Osteocyte (in vitro differentiated cells): ENCODE measurements at places on chromosomes 12 and 14. TPM values are rescaled to one million over a fixed set of nuclear protein-coding genes. Genes with fewer than 3 reads are reported as not detected.

- H3K4me1 ChIP-seq = peaks cover 4% of the 10 kb centered on the region
- no peak overlapping the region for H3K4me3 ChIP-seq
- no peak for DNase-seq
- no peaks in the 10 kb centered on the region for H3K36me3 ChIP-seq
Observed at GRCh38 chr12:24551163-24551786, 397.6 kb downstream of the BCAT1 start.

DNA sequence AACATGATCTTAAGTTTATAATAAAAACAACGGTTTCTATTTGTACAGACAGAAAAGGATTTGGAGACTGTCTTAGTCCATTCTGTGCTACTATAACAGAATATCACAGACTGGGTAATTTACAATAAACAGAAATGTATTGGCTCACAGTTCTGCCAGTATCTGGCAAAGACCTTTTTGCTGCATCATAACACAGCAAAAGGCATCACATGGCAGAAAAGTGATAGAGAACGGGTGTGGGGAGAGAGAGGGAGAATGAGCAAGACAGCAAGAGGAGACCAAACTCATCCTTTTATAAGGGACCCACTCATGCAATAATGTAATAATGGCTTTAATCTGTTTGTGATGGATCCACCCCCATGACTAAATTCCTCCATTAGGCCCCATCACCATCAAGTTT, 17.0 kb upstream of the NUDT4 start:
- no peak for DNase-seq
- no peaks in the 10 kb centered on the region for H3K36me3 ChIP-seq
- peaks cover 13% of the 10 kb centered on the region for H3K4me1 ChIP-seq
- H3K27ac ChIP-seq = no peak overlapping the region

- H3K4me3 ChIP-seq = no peak overlapping the region
- H3K27ac ChIP-seq = peak overlapping the region; percentile 71
- peaks cover 16% of the 10 kb centered on the region for H3K36me3 ChIP-seq
Observed at GRCh38 chr14:60632257-60632656, 17.0 kb downstream of the SIX1 start.

DNA sequence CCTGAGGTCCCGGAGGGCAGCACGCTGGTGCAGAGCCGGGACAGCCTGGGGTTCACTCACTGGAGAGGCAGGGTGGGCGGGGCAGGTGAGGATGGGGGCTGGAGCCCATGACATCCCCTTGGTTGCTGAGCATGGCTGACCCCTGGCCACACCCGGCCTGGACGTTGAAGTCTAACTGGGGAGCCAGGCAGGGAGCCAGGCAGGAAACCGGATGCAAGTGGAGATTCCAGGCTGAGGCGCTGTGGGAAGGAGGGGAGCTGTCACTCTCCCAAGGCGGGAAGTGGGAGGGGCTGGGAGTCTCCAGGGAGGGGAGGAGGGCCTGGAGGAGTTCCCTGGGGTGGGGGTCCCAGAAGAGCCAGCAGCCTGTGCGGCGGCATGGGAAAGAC, 7.7 kb upstream of the INF2 start:
- peak overlapping the region; percentile 98 for H3K27ac ChIP-seq
- peaks cover 60% of the 10 kb centered on the region for H3K4me1 ChIP-seq
- no peaks in the 10 kb centered on the region for H3K27me3 ChIP-seq
- H3K4me3 ChIP-seq = peak overlapping the region; percentile 51
- DNase-seq = no peak

DNA sequence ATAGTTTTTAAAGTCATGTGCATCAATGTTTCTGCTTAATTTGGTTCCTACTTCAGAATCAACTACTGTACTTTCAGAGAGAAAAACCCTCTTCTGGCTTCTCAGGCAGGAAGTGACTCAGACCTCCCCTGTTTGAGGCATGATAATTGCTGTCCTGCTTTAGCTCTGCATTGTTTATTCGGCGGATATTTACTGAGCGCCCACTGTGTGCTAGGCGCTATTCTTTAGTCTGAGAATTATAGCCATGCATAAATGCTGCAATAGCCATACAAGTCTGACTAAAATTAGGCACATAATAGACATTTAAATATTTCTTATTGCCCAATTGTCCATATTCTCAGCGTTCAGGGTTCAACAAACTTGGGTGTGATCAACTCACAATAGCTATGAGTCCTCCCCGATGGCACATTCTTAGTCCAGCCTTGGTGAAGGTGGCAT, 6.1 kb upstream of the AMIGO2 start:
- H3K4me1 ChIP-seq = peaks cover 83% of the 10 kb centered on the region
- DNase-seq = no peak
- no peaks in the 10 kb centered on the region for H3K36me3 ChIP-seq
- peak overlapping the region; percentile 77 for H3K27ac ChIP-seq

The DPY19L2 gene
- 13.9 and 15.2 TPM in 2 replicates for total RNA-seq

The KCNK13 gene
- total RNA-seq = not detected in 2 replicates
